ENCODE measurements at places on chromosomes 1 and 21. TPM values are rescaled to one million over a fixed set of nuclear protein-coding genes. Genes with fewer than 3 reads are reported as not detected.
A peak's percentile ranks its signal among the peaks of the same experiment; 100 is the strongest.

- DNase-seq: no peak
Measured at GRCh38 chr1:71908303-71908702, 374.0 kb downstream of the NEGR1 start.

The NR5A2 gene
- 1.9 TPM for total RNA-seq

DNA sequence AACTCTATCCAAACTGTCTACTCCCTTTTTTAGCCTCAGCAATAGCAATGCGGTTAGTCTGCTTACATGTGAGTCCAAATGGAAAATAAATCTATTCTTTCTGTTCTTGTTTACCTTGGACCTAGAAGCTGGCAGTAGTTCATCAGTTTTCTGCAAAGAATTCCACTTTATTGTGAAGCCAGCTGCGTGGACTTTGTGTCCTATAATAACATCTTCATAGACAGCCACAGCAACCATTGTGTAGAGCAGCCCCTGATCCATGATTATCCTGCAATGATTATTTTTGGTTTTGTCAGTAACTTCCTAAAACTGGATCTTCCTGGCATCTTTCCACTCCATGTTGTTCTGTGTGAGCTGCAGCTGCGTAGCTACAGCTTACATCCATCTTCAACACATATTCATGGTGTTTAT is 408.7 kb downstream of the NUF2 start:
- no peak for DNase-seq

DNA sequence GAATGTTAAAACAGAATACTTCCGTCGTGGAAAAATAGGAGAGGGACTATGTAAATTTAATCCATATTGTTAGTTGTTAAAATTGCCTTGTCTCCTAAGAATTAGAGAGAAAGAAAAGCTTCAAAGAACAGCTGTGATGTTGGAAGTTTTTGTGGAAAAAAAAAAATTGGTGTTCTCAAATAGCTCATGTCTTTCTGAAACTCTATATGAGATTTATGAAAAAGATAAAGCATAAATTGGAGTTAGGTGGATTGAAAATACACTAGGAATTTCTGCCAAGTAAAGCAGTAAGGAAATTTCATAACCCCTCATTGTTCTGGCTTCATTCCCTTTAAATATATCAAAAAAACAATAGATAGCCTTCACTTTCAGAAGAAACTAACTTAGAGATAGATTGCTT is 274.0 kb upstream of the ADAMTS5 start:
- DNase-seq: no peak

DNA sequence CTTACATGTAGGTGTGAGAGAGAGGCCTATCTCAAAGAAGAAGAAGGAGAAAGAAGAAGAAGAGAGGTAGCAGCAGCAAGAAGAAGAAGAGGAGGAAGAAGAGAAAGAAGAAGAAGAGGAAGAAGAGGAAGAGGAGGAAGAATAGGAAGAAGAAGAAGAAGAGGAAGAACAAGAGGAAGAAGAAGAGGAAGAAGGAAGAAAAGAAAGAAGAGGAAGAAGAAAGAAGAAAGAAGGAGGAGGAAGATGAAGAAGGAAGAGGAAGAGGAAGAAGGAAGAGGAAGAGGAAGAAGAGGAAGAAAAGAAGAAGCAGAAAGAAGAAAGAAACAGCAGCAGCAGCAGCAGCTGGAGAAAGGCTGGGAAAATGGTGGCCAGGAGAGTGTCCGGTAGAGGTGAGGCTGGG is 10.3 kb upstream of the AZIN2 start:
- no peak for DNase-seq

DNA sequence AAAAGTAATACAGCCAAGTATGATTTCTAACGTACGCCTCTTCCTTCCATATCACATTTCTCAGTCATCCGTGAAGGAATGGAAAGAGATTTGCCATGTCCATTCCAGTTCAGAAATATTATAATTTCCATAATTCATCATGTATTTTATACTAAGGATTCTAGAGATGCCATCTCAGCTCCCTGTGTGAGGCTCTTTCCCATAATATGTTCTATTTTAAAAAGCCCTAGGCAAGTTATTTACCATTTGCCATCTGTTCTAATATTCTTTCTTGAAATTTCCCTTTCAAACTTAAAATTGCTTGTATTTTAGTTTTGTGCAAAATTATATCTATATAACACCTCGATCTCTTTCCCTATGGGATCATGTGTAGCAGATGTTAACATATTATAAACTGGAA is 106.7 kb downstream of the FMN2 start:
- no peak for DNase-seq

DNA sequence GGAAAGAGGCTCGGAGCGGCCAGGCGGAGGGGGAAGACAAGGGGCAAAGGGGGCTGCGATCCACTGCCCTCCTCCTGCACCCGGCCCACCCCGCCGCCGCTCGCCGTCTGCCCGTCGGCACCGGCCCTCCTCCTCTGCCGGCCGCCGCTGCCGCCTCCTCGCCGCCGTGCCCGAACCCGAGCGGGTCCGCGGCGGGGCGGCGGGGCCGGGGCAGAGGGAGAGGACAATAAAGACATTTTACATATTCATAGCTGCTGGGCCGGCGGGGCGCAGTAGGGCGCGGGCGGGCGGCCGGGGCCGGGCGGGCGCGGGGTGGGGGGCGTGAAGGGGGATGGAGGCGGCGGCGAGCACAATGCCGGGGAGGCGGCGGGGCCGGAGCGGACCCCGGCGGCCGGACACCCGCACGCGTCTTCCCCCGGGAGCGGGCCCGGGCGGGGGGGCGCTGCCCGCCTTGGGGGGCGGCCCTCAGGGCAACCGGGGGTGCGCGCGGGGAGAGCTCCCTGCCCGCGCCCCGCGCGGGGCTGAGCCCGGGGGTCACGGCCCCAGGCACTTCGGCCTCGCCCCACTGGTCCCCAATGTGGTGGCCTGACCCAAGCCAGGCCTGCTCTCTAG is 546 bp downstream of the POU2F1 start:
- no peak for DNase-seq

DNA sequence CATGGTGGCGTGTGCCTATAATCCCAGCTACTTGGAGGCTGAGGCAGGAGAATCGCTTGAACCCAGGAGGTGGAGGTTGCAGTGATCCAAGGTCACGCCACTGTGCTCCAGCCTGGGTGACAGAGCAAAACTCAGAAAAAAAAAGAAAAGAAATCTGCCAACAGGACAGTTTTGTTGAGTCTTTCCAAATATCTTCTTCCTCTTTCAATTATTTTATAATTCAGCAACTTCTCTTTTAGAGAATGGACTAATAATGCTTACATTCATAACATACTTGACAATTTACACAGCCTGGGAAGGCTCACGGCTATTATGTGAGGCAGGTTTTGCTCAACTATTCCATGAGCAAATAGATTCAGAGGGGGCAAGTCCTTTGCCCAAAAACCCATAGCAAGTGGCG is 18.1 kb downstream of the CNR2 start:
- no peak for DNase-seq

The RBM11 gene
- not detected for total RNA-seq

GRCh38 chr1:200710166-200710565 is 28.5 kb upstream of the CAMSAP2 start:
- no peak for DNase-seq

The FABP3 gene
- not detected for total RNA-seq

The CDC7 gene
- 6.0 TPM for total RNA-seq

GRCh38 chr1:7278045-7278444 is 492.8 kb downstream of the CAMTA1 start:
- peak; percentile 15 for DNase-seq

The ADAM30 gene
- total RNA-seq: not detected

DNA sequence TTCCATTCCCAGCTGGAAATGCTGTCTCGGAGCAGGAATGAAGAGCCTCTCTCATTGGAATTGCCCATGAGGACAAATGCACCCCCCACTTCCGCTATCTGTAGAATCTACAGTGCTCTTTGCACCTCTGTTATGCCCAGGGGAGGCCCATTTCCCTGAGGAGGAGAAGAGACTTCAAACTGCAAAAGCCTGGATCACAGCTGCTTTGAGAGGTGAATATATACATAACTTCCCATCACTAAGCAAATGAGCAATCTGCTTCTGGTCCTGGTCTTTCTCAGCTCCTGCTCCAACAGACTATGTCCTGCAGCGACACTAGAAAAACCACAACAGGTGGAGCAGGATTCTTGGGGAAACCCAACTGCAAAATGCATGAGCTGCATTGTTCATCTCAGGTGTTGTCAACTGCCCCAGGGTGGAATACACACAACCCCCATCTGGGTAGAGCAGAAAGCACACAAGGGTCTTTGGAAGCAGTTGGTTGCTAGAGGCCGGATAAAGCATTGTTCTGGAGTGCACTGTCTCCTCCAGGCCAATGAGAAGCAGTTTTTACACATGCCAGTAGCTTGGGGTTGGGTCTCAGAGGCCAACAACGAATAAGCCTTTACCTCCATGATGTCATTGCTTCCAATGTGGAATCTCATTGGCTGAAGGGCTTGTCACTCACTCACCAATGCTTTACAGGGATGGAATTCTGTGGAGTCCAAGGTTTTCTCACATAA is 67.7 kb upstream of the RAB4A start:
- peak; percentile 69 for DNase-seq

The KCNJ9 gene
- not detected for total RNA-seq

GRCh38 chr1:95018602-95019369 is 54.0 kb downstream of the ALG14 start:
- DNase-seq: no peak

DNA sequence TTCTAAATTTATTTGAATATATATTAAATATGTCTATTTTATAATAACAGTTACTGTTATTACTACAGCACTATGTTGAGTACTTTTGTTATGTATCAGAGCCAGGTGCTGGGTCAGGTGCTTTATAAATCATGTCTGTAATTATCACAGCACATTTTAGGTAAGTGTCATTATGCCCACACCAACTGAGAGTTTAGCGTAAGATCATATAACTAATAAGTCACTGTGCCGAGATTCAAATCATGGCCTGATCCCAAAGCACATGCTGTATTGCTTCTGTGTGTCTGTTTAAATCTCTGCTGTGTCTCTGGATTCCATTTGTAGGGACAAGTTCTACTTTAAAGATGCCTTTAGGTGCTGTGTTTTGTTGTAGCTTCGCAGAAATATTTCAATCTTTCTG is 1.9 kb downstream of the GPSM2 start:
- DNase-seq: no peak

The CD1D gene
- not detected for total RNA-seq

DNA sequence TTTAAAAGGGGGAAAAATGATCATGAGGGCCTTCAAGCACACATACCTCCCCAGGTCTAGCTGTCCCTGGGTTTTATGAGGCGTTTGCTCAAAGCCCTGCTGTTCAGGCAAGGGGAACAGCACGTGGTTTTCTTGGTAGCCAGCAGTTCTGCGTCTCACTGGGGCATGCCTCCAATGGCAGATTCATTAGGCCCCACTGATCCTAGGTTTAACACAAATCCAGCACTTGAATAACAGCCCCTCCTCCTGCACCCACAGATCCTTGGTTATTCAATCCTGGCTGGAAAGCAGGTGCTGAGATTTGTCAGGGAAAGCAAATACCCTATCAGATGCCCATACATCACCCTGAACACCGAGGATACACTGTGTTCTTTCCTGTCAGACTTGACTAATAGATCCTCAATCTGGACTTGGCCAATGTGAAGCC is 106.4 kb downstream of the ZC3H11B start:
- no peak for DNase-seq
